ENCODE measurements at places on chromosomes 5 and 9.
A peak's percentile ranks its signal among the peaks of the same experiment; 100 is the strongest.

DNA sequence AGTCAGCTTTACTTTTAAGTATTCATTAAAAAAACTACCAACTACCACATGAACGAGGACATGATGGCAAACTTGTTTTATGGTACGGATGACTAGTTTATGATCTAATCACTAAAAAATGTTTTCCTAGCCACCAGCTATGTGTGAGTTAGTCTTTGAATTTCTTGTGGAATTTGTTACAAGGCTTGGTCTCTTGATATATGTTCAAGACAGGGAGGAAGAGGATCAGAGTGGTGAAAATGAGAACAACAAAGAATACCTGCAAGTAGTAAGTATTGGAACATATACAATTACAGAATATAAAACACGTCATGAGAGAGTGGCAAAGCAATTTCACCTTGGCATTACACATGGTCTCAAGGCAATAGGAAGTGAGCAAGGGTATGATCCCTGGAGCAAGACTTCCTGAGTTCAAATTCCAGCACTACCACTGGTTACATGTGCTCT lies 548.6 kb upstream of the TLE4 start:
- DNase-seq, result no peak

DNA sequence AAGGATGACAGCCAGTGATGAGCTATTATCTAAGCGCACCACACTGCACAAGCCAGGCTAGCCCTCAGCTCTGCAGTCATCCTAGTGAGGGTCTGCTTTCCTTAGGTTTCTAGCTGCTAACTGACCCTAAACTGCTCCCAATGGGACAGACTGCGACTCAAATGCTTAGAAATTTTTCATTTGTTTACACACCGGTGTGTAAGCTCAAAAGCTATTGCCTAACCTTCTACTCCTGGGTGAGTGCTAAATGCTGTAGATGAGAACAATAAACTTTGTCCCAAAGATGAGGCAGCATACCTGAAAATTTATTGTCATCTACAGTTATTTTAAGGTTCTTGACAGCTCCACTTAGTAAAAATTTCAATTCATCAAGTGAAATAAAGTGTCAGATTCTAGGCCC lies 311.4 kb downstream of the TMEM167A start:
- DNase-seq, result no peak

GRCh38 chr5:170312301-170312595 lies 14.7 kb upstream of the LCP2 start:
- DNase-seq, result no peak

DNA sequence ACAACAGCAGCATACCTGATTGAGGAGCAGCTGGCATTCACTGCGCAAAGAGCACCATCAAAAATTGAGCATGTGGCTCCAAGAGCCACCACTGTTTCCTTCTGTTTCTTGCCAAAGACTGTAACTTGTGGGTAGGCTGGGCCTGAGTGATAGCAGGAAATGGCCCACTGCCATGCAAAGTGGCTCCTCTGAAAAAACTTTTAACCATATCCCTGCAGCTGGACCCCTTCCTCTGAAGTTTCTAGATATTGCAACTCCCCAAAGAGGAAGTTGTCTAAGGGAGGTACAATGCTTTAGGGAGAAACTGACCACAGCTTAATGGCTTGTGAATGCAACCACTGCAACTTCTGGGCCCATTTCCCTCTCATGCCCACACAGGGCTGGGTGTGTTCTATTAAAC lies 355.4 kb upstream of the PDE4D start:
- DNase-seq, result no peak

- no peak for DNase-seq
Observed at GRCh38 chr9:76267284-76267652, 127.0 kb downstream of the RFK start.

DNA sequence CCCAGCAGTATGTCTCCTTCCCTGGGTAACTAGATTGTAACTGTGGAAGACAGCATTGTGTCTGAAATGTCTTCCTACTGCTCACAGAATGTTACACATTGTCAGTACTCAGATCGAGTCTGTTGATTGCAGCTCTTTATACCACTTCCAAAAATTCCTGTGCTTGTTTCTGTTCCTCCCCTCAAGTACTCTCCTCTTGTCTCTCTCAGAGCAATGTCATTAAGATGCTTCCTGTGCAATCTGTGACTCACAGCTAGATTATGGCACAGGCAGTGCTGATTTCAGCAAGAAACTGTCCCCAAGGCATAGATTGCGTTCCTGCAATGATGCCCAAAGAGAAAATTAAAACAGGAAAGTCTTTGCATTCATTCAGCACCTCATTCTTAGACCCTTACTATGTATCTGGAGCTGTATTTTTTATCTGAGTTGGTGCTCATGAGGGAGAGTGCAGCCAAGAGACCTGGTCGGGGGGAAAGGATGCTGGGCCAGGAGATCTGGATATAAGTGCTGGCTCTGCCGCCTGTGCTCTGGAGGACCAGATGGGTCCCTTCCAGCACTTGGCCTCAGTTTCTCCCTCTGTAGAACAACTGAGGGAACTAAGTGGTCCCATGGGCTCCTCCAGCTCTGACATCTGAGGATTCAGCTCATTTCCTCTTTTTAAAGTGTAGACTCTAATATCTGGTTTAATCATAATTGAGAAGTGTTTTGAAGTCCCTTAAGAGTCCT lies 40.8 kb upstream of the GNPDA1 start:
- no peak for DNase-seq

GRCh38 chr5:139470821-139471300 lies at the start of gene SMIM33:
Gene SMIM33 (plus strand): TSS chr5:139471004. CDS start chr5:139471122, 118 bp downstream.
- no peak for DNase-seq

DNA sequence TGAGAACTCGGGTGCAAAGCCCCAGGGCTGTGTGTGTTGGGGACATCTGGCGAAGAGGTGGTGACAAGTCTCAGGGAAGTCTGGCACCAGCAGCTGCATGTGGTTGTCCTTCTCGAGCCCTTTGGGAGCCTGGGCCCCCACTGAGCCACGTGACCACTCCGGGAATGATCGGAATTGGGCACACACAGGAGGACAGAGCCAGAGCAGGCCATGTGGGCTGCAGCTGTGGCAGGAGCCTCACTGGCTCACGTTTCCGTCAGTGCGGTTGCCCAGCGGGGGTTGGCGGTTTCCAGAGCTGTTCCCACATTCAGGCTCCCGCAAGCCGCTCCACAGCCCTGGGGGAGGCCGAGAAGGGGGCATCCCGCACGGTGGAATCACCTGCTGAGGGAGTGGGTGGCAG lies 6.8 kb upstream of the CEL start:
- DNase-seq, result no peak

DNA sequence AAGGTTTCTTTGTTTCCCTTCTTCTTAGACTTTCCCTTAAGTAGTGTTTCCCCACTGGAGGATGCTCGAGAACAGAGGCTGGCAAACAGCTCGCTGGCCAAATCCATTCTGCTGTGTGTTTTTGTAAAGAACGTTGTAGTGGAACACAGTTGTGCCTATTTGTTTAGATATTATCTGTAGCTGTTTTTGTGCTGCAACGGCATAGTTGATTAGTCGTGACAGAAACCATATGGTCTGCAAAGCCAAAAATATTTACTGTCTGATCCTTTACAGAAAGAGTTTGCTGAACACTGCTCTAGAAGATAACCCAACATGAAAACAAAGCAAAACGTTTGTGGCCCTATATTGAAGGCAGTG lies 47.0 kb upstream of the EGFLAM start:
- DNase-seq, result no peak

DNA sequence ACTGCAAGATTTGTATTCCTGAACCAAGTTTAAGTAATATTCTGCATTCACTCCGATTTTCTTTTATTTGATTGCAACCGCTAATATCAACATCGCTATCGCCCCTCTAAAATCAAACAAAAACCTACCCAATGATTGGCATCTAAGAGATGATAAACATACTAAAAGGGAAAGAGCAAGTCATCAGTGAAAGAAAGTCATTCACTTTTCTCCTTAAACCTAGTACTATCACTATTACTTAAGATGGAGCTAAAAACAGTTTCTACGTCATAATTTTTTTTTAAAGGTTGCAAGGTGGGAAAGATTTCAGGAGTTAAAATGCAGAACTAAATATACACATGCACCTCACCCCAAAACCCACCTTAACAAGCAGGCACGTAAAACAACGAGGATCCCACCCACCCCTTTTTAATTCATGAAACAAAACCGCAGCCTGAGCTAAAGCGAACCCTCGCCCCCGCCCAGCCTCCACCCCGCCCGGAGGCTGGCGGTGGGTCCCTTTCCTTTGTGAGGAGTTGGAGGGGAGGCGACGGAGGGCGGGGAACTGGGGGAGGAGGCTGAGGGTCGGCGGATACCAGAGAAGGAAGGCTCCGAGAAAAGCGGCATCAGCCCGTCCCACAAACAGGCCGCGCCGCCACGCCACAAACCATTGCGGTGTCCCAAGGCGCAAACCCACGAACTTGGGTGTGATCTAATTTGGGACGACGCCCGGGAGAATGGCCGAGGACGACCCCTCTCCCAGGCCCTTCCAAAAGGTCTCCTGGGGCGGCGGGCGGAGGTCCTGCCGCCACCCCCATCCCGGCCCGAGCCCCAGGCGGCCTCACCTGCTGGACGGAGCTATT lies 861 bp downstream of the UBQLN1 start:
- DNase-seq, result peak; percentile 55

DNA sequence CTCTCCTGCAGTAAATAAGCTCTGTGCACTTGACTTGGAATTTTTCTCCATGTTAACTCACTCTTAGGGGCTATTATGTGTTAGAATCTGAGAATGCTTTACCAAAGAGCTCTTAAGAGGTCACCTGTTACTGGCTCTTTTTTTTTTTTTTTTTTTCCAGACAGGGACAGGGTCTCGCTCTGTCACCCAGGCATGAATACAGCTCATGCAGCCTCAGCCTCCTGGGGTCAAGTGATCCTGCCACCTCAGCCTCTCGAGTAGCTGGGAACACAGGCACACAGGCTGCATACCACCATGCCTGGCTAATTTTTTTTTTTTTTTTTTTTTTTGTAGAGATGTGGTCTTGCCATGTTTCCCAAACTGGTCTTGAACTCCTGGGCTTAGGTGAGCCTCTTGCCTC lies 22.1 kb downstream of the HMGXB3 start:
- no peak for DNase-seq

GRCh38 chr5:22306011-22306410 lies 547.1 kb downstream of the CDH12 start:
- DNase-seq, result no peak

DNA sequence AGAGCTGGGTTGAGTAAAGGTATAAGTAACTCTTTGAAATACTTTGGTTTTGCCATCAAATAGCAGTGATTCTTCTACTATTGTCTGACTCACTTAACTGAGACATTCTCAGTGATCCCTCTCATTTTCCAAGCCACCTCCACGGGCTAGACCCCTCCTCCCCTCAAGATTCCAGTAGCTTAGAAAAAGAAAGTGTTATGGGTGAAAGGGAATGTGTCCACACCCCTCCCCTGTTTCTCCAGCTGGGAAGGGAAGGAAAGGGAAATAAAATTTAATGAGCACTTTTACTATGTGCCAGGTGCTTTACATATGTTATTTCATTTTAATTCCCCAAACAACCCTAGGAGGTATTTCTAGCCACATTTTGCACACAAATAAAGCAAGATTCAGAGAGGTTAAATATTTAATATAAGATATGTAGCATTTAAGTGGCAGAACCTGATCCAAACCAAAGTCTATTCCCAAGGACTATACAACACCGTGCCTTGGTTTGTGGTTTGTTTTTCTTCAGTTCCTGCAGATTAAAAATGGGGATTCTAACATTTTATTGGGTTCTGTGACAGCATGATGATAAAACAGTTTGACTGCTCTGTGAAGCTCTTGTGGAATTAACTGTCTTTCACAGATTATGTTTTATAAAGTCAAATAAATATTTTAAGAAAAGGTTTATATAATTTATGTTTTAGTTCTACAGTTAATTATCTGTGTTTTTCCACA lies 135.9 kb downstream of the ZSWIM6 start:
- DNase-seq, result no peak

- no peak for DNase-seq
Observed at GRCh38 chr5:75509956-75510355, 1.5 kb downstream of the CERT1 start.

- no peak for DNase-seq
Observed at GRCh38 chr9:124322618-124323432, 65.1 kb downstream of the NEK6 start.

DNA sequence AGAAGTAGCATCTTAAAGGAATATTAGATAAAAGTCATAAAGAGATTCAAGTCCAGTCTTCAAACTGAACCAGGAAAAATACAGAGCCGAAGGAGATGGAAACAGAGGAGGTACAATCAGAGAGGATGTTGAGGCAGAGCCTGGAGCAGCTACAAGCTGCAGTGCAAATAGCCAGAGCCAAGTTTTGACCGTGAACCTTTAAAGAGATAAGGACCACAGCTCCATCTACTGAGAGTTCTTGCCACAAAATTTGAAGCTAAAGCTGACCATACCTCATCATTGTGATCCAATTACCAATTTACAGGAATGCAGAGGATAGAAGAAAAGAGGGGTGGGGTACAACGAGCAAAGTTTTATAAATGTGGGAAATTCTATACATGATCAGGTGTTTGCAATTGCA lies 10.4 kb upstream of the DEPDC1B start:
- no peak for DNase-seq

DNA sequence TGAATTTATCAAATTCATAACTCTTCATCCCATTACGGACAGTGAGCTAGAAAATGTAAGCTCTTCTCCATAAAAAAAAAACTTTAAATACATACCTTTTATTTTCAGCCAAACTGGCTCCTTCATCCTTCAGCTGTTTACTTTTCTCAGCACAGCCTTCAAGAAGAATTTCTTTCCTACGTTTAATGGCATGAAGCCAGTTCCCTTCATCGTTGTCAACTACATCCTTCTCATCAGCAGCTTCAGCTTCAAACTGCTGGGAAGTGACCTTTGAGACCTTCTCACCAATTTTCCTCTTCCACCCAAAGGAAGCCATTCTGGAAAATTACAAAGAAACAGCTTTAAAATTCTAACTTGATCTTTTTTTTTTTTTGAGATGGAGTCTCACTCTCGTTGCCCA lies 9.1 kb downstream of the TTC33 start:
- DNase-seq, result no peak

- no peak for DNase-seq
Observed at GRCh38 chr9:137025517-137025966, 2.5 kb downstream of the ABCA2 start.

- DNase-seq, result no peak
Observed at GRCh38 chr9:129671519-129671918, 6.1 kb downstream of the PRRX2 start.

DNA sequence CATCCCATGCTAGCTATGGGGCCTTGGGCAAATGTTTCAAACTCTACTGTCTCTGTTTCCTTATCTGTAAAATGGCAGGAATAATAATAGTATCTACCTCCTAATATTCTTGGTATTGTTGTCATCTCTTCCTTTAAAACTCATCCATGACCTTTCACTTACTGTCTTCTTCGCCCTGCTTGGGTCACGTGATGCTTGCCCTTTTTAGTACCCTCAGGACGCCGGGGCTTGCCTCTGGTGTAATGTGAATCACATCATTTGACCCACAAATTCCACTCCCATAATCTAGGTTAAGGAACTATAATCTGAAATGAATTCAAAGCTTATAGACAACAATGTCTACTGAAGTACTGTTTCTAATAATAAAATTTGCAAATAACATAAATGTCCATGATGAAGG lies 162.7 kb downstream of the DRD1 start:
- DNase-seq, result no peak
